Stimulated activated CD8-positive, alpha-beta memory T cell treated with anti-CD3 and anti-CD28 coated beads, Interleukin-15, amount 100 ng/mL, for 4 hours (primary cell): ENCODE measurements at places on chromosomes 2 and 18.

- DNase-seq: no peak
Observed at GRCh38 chr18:48838921-48839818, 111.6 kb downstream of the SMAD7 start.

DNA sequence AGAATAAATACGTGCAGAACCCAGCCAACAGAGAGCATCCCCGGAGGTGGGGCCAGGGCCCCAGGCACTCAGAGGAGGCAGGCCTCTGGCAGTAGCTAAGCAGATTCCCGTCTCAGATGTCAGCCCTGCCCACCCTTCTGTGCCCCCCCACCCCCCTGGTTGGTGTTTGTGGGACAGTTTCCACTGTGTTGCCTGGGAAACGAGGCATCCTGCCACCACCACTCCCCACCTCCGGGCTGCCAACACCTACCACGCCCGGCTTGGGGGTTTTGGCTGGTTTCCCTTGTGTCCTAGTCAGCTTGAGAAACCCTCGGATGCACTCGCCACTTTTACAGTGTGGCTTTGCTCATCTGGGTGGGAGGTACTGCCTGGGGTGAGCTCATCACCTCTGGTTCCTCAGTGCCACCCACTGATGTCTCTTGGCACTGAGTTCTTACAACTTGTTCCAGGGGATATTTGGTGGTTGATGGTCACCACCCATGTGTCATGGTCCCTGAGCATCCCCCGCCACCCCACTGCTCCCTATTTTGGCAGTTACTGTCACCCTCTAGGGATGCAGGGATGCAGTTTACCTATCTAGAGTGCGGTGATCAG lies 72.4 kb upstream of the YWHAQ start:
- DNase-seq: peak; percentile 76

DNA sequence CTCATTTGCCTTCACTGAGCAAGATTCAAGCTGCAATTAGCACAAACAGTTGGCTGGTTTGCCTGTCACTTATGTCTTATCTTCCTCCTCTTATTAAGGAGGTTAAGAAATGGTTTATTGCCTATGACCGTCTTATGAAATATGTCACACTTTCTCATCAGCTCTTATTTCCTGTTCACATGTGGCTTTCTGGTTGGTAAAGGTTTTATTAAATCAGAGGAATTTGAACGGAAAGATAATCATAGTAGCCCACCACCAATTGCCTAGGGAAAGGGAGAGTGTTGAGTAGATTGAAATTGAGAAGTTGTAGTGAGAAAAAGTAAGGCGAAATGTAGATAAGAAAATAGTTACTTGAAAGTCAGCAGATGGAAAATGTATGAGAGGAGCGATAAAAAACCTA lies 4.2 kb upstream of the IL1R1 start:
- DNase-seq: no peak

DNA sequence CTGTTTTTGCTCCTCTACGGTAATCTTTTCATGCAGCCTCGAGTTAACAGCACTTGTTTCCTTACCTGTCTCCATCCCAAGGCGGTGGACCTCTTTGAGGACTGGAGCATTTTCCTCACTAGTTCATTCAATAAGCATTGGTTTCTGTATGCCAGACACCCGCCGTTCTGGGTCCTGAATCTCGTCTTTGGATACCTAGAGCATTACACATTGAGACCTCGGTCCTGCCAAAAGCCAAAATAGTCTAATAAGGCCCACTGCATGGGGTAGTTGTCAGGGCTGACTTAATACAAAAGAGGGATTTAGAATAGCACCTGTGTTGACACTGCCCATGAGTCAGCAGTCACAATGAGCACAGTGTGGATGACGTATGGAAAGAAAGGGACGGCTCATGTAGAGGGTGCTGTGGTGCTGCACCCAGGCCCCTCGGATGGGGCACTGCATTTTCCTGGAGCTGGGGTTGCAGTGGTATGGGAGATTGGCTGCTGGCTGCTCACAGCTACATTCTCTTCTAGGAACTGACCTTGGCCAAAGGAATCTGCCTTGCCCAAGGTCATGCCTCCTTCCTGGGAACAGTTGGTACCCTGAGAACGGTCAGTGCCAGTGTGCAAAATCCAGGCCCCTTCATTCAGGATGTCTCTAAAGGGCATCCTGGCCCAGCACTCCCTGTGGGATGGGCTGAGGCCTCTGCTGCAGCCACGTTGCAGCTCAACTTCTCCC lies 126.9 kb upstream of the NCK2 start:
- no peak for DNase-seq

DNA sequence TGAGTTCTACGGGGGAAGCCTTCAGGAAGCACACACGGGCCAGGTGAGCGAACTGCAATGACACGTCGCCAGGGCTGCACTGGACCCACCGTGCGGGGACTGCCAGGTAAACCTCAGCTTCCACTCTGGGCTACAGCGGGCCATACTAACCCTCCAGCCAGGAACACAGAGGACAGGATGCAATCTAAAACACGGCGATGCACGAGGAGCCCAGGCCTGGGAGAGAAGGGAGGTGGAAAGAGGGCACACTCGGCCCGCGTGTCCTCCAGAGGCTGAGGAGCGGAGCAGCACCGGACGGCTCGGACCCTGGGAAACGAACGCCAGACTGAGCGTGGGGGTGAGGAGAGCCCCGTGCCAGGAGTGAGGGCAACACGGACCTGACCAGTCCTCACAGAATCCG lies 69.3 kb downstream of the HDAC4 start:
- no peak for DNase-seq

GRCh38 chr2:151459358-151459757 lies 49.7 kb downstream of the RIF1 start:
- DNase-seq: no peak

- no peak for DNase-seq
Observed at GRCh38 chr18:53148123-53148522, 808.1 kb downstream of the DCC start.

- no peak for DNase-seq
Observed at GRCh38 chr2:53636596-53636995, 131.0 kb upstream of the CHAC2 start.

DNA sequence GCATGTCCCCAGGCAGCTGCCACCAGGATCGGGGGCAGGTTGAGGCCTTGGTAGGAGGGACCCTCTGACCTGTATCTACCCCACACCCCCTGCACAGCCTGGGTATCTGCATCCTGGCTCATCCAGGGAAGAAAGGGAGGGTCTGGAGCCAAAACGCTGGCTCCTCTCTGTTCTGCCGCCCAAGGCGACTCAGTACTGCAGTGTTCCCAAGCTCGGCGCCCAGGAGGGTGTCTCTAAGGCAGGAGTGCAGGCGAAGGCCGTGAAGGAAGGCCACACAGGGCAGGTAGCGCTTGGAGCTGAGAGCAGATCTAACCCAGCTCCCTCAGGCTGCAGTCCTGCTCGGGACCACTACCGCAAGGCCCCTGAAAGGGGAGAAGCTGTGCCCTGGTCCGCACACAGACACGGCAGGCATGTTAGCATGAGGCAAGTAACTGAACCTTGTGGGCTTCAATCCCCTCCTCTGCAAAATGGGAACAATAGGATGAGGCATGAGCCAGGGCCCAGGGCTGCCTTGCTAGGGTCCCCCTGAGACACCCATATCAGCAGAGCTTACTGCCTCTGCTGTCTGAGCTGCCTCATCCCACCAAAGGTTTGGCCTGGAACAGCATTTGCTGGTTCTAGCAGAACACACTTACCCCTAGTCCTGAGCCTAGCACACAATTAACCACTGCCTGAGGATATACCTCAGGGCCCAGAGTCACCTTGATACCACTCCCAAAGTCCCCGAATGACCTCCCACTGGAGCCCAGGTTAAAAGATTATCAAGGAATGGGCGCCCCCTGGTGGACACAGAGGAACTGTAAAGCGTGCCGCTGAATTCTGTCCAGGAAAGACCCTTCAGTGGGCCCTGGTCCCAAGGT lies 6.5 kb downstream of the PTMA start:
- peak; percentile 56 for DNase-seq

DNA sequence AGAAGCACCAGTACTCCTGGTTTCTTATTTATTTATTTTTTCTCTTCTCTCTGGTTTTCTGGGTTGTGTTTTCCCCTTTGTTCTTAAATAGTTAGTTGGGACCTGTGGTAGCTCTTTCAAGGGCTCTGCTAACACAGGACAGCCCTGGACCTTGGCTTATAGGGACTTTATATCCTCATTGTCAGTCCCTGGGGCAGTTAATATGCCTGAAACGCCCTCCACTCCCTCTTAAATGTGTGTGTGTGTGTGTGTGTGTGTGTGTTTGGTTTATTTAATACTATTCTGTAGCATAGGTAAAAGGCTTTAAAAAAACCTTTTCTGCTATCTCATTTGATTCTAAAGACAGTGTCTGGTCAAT lies 54.6 kb downstream of the GATA6 start:
- no peak for DNase-seq

GRCh38 chr18:62485684-62486083 lies 37.1 kb upstream of the ZCCHC2 start:
- DNase-seq: no peak

DNA sequence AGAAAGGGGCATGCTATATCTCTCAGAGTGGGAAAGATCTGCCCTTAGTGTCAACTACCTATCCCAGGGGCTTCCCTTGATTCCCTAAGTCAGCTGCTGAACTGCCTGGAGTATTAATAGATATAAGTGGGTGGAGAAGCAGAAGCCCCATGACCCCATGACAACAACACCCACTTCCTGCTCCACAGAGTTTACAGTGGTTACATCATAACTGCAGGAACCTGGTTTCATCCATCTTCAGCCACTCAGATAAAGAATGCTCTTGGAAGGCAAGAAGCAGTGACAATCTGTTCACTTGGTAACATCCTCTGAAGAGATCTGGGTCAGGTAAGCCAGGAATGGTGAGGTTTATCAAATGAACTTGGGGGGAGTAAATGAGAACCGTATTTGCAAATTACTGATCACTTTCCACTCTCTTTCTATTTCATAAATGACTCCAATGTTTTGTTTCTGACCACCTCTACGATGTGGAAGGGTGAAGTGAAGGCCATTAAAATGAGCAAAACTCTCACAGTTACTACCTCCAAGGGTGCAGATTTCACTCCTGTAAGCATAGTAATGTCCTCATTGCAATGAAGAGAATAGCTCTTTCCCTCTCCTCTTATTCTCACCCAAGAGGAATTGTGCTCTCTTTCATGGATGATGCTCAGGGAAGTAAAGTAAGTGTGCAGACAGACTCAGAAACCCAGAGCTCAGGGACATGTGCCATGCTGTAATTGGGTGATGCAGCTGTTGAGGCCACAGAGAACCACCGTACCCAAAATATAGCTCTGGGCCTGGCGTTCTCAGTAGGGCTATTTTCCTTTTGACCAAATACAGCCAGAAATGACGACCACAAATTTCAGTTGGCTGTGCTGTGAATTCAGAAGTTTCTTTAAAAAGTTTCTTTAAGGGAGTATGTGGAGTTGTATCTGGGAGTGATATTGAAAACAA lies 192.8 kb upstream of the APCDD1 start:
- DNase-seq: no peak
